Activated CD4-positive, alpha-beta T cell treated with anti-CD3 and anti-CD28 coated beads, Interleukin-2, amount 10 ng/mL, durations not matched to agents 7 days and 5 days (primary cell): ENCODE measurements at places on chromosomes 13 and 19. TPM values are rescaled to one million over a fixed set of nuclear protein-coding genes. Genes with fewer than 3 reads are reported as not detected.

GRCh38 chr13:26847281-26847680 is 86.7 kb upstream of the GPR12 start:
- no peak for DNase-seq

GRCh38 chr13:98937911-98938381 is 39.9 kb downstream of the DOCK9 start:
- no peak for DNase-seq

DNA sequence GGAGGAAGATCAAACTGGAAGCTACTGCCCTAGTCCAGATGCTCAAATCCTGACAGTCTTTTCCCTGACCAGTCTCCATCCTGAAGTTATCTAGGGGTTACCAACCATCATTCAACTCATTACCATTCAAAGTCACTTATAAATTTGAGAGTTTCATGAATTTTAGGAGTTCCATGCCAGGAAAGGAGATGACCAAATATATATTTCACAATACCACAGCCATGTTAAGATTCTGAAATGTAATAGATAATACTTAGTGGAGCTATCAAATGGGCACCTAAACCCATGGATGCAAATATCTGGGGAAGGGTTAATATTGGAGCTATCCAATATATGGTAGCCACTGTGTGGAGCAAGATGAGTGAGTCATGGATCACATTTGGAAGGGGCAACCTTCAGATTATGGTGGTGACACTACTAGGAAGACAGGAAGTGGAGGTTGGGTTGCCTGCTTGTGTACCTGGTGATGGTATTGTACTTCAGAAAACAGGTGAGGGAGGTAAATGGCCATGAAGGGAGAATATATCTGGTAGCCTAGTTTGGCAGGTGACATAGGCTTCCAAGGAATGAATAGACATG is 18.7 kb downstream of the ZNF586 start:
- no peak for DNase-seq

Gene KLK1
- 0.75 TPM for total RNA-seq

GRCh38 chr13:50543782-50544181 is 299.7 kb downstream of the DLEU7 start:
- DNase-seq: no peak

GRCh38 chr13:28641600-28641926 is 17.4 kb upstream of the POMP start:
- no peak for DNase-seq

DNA sequence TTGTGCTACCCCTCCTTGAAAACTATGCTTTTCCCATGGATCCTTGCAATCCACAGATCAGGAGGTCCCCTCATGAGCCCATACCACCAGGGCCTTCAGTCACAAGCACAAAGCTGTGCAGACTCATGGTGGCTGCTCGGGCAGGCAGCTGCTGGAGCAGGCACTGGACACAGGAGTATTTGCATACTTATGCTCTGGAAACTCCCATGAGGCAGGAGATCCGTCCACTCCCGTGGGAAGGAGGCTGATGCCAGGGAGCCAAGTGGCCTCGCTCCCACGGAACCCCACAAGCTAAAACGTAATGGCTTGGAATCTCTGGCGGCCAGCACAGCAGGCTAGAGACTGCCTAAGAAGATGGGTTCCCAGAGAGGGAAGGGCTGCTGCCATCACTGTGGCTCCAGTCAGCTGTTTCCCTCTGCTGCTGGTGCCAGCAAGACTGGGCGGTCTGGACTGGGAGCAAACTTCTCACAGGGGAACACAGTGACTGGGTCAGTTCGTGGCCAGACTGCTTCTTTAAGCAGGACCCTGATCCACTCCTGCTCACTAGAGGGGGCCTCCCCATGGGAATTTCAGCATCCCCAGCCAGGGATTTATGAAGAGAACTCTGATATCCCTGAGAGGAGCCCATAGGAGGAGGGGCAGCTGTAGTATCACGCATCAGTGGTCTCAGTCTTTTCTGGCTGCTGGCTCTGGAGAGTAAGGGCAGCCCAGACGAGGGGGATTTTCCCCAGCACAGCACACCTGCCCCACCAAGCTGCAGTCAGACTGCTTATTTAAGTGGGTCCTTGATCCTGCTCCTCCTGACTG is 370.3 kb upstream of the ATXN8OS start:
- no peak for DNase-seq

DNA sequence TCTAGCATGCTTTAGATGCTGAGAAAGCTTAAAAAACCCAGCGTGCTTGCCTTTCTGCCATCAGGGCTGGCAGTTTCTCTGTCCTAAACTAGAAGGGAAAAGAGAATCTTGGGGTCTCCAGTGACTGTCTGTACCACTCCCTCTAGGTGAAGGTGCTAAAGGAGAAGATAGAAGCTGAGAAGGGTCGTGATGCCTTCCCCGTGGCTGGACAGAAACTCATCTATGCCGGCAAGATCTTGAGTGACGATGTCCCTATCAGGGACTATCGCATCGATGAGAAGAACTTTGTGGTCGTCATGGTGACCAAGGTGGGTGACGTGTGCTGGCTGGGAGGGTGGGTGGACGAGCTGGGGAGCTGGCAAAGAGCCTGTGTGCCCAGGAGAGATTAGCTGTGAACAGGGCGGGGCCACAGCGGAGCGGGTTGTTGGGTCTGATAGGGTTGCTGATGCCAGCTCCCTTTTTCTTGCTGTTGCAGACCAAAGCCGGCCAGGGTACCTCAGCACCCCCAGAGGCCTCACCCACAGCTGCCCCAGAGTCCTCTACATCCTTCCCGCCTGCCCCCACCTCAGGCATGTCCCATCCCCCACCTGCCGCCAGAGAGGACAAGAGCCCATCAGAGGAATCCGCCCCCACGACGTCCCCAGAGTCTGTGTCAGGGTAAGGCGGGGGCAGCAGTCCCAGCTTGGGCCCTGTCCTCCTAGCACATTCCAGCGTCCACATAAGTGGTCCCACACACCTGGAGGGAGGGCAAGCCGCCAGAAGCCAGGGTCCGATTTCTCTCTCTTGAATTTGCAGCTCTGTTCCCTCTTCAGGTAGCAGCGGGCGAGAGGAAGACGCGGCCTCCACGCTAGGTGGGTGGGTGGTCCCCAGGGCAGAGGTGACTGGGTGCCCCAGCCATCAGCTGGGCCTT is 2.3 kb downstream of the RAD23A start:
- DNase-seq: no peak

Gene ATXN8OS
- total RNA-seq: not detected

- no peak for DNase-seq
These were observed 384.8 kb downstream of the ITGBL1 start for GRCh38 chr13:101837288-101837687.

DNA sequence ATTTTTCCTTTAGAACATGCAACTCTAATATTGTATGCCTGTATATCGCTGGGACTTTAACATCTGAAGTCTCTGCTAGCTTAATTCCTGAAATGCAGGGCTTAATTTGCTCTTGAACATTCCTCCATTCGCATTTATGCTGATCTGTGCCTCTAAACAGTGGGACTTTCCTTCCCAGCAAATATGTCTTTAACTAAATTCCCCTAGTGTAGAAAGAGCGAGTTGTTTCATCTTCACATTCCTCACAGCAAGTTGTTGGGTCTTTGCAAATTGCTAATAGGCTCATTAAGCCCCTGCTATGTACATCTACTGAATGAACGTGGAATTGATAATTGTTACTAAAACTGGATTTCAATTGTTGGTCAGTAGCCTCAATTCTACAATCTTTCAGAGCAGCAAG is 118.4 kb upstream of the OBI1 start:
- DNase-seq: no peak

- DNase-seq: no peak
These were observed 48.8 kb upstream of the TPM4 start for GRCh38 chr19:16027528-16027927.

DNA sequence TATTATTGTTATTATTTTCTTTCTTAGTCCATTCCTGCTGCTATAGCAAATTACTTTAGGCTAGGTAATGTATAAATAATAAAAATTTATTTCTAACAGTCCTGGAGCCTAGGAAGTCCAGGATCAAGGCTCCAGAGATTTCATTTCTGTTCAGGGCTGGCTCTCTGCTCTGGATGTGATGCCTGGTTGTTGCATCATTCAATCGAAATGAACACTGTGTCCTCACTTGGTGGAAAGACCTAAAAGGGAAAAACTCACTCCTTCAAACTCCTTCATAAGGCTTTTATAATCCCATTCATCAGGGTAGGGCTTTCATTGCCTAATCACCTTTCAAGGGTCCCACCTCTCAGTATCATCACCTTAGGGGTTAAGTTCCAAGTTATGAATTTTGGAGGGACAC is 395.0 kb downstream of the EFNB2 start:
- DNase-seq: no peak

GRCh38 chr19:40035996-40036395 is 20.0 kb downstream of the ZNF780B start:
- DNase-seq: no peak
